ENCODE measurements at places on chromosomes 7 and 10.

DNA sequence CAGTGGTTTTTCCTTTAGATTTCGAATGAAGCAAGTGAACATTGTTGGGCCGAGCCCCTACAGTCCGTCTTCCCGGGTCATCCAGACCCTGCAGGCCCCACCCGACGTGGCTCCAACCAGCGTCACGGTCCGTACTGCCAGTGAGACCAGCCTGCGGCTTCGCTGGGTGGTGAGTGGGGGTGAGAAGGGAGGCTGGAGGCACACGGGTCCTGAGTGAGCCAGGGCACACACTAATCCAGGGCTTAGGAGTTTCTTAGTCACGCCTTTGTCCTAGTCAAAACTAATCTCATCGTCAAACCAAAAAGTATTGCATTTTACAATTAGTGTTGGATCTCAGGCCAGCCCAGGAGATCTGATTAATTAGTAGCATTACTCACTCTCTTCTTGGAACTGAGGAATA lies 568.8 kb upstream of the FOXK1 start:
- no peak for DNase-seq

- DNase-seq: no peak
Observed at GRCh38 chr7:135300913-135301765, 67.5 kb downstream of the STRA8 start.

- no peak for DNase-seq
Observed at GRCh38 chr10:15084502-15084922, 4.1 kb downstream of the ACBD7 start.

DNA sequence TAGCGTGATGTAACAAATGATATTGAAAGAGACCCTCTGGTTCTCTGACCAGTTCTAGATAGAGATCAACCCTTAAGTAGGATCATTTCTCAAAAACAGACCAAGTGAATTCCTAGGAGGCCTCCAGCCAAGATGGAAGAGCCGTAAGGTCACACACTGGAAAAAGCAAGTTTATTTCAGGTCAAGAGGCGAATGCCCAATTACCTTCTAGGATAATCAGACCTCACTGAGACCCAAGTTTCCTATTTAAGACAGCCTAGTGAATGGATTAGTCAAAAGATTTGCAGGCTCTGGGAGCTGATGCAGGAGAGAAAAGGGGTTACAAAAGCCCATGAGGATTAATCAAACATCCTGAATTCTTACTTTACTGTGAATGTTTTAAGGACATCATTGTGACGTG lies 486.1 kb upstream of the NRP1 start:
- DNase-seq: no peak

GRCh38 chr7:139526578-139527544 lies 3.4 kb downstream of the CLEC2L start:
- no peak for DNase-seq

DNA sequence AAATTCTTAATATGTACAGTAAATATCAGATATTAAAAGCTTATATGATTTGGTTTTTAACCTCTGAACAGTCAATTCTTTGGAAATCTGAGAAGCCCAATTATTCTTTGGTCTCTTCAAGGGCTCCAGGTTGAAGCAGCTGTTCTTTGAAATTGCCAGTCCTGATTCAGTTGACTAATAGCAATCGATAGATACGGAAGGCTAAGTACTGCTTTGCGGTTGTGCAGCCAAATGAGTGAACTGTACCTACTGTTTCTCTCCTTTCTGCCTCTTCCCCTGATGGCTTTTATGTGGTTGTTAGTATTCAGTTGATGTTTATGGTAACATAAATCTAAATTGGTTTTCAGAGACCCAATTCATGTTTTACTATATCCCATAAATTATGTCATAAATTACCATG lies 103.1 kb upstream of the RPA3 start:
- no peak for DNase-seq

DNA sequence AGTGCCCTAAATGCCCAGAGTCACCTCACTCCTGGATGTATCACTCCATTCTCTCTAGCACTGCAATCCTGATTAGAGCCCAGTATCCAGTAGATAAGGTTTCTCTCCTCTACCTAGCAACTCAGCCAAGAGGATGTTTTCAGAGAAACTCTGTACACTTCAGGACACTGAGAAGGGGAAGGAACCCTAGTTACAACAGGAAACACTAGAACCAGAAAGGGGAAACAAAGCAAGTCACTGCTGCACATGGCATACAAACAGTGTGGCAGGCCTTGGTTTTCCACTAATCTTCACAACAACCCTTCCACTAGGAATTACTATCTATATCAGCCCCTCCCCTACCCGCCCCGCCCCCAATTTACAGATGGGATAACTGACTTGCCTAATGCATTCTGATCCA lies 1.6 kb downstream of the FAM204A start:
- no peak for DNase-seq

DNA sequence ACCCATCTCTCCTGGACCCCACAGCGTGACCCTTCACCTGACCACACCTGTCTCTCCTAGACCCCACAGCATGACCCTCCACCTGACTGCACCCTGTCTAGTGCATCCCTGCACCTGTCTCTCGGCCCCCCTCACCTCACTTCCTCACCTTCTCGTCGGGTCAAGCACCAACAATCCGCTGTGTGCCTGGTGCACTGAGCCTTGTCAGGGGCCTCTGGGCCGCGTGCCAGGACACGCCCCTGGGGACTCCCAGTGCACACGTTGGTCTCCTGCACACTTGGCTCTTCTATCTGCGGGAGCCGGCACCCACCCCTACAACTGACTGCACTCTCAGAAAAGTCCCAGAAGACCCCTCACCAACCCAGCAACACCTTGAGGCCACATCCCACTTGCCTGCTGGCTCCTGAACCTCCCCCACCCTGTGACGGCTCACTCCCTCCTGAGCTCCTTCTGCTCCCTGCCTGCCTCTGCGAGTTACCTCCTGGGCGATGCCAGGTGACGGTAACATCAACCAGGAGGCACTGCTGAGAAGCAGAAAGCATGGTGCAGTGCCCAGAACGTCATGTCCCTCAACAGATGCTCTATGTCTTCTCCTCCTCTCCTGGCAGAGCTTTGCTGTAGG lies 147.6 kb downstream of the DIP2C start:
- DNase-seq: no peak

GRCh38 chr10:87657371-87657770 lies 2.3 kb upstream of the PAPSS2 start:
- no peak for DNase-seq

DNA sequence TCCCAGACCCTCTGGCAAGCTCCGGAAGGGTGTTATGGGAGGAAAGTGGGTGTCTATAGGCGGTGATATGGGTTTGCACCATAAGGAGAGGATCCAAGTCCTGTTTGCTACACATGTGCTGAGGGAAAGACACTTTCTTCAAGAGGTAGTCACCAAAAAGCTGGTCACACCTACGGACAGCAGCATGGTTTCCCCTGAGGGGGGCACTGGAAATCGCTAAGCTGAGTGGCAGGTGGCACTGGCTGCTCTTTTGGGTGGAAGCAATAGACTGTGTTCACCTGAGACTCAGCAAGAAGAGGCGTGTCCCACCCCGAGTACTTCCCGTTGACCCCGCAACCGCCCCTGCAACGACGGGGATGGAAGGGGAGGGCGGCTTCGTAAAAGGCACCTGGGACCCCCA lies 1.8 kb upstream of the FOXI2 start:
- no peak for DNase-seq

- no peak for DNase-seq
Observed at GRCh38 chr7:94277236-94277635, 117.5 kb upstream of the COL1A2 start.

DNA sequence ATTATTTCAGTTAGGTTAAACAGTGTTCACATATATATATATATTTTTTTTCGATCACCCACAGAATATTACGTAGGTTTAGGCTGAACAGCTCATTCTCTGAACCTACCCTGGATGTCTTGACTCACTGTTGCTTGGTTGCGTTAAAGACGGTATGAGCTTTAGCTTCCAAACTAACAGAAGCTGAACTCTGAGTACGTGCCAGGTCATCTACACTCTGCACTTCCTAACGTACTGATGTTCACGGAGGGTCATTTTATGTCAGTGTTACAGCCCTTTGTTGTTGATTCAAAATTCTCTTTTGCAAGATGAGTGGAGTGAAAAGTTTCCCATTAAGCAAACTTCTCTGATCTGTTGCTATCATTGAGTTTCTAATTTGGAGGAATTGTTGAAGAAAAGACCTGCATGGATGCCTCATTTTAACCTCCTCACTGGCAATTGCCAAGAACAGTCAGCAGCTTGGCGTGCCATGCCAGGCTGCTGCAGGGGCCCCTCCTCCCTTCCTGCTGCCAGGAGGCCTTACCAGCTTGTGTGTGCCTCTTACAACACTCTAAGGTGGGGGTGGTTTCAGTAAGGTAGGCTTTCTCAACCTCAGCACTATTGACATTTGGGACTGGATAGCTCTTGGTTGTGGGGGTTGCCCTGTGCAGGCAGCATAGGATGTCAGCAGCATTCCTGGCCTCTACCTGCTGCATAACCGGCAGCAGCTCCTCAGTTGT lies 44.3 kb downstream of the INSYN2A start:
- no peak for DNase-seq

GRCh38 chr7:15104411-15105092 lies 202.0 kb upstream of the DGKB start:
- DNase-seq: no peak

GRCh38 chr7:31933481-31933880 lies 136.7 kb downstream of the PDE1C start:
- no peak for DNase-seq

Measured in activated CD4-positive, alpha-beta T cell treated with anti-CD3 and anti-CD28 coated beads, Interleukin-2, amount 50 U/mL, for 4 hours (primary cell).